ENCODE measurements at places on chromosomes 1 and 21. TPM values are rescaled to one million over a fixed set of nuclear protein-coding genes. Genes with fewer than 3 reads are reported as not detected.

AADACL4 gene
- not detected for total RNA-seq

DNA sequence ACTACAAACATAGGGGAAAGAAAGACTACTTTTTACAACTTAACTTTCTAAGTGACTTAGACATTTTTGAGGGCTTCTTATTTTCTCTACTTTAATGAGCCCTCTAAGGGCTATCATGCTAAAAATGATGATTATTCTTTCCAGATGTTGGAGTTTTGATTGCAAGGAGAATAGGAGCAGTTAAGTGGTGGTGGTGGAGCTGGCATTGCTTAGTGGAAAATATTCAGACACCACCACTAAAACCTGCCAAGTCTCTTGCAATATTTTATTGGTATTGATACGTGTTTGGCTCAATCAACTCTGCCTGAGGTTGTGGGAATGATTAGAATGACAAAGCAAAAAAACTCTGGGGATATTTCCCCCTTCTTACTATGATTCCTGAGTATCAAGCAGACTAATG is 82.6 kb upstream of the PTGFR start:
- no peak for DNase-seq

- DNase-seq, result no peak
Observed at GRCh38 chr1:14939527-14940284, 213.8 kb upstream of the TMEM51 start.

FCRL2 gene
- 0.11 TPM for total RNA-seq

GRCh38 chr21:28928578-28929420 is 63.9 kb downstream of the LTN1 start:
- no peak for DNase-seq

KCNN3 gene
- not detected for total RNA-seq

GNG5 gene
- total RNA-seq, result 23.6 TPM

DNA sequence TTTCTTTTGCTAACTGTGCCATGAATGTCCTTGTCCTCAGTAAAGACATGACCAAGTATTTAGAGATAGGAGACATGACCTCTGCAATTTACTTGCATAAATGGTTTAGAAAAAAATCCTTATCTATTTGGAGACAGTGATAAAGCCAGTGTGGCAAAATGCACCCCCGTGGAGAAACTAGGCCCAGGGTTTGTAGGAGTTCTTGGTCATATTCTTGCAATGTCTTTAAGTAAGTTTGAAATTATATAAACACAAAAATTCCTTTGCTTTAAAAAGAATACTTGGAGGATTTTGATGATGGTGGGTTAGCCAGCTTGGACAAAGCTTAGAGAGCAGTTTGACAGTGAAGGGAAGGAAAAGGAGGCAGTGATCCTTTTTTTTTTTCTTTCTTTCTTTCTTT is 101.9 kb upstream of the SLC45A1 start:
- no peak for DNase-seq

GRCh38 chr1:85124091-85124490 is 75.8 kb upstream of the MCOLN3 start:
- DNase-seq, result no peak

- DNase-seq, result no peak
Observed at GRCh38 chr1:183807549-183808168, 2.7 kb downstream of the RGL1 start.

- no peak for DNase-seq
Observed at GRCh38 chr1:183237046-183237445, 51.0 kb downstream of the LAMC2 start.

DNA sequence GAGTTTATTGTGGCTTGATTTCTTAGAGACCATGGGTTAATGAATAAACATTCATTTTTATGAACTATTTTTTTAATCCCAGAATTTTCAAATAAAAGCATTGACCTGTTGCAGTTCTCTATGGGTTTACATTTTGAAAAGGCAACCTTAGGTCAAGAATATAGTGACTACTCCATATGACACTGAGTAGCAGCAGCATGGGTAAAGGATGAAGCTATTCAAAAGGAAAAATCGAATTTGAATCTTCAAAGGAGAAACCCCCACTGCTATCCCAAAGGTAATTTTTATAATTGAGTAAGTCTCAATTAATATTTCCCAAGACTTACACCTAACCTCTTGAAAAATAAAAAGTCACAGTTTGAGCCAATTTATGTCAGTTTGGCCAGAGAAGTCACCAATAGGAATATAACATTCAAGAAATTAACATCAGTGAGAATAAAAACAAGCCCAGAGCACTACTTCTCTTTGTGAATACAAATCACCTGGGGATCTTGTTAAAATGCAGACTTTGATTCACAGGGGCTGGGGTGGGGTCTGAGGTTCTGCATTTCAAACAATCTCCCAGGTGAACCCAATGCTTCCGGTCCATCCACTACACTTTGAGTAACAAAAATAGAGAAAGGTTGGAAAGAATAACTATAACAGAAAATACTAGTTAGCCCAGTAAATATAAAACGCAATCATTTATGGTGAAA is 39.8 kb downstream of the USP1 start:
- DNase-seq, result no peak

GRCh38 chr1:46687921-46688509 is 16.4 kb downstream of the TEX38 start:
- no peak for DNase-seq

STX12 gene
- total RNA-seq, result 20.3 TPM

- DNase-seq, result no peak
Observed at GRCh38 chr1:162284206-162284955, 92.3 kb downstream of the SPATA46 start.

GRCh38 chr21:14699433-14700407 is 153.6 kb upstream of the SAMSN1 start:
- DNase-seq, result no peak

LCE2A gene
- total RNA-seq, result not detected

DNA sequence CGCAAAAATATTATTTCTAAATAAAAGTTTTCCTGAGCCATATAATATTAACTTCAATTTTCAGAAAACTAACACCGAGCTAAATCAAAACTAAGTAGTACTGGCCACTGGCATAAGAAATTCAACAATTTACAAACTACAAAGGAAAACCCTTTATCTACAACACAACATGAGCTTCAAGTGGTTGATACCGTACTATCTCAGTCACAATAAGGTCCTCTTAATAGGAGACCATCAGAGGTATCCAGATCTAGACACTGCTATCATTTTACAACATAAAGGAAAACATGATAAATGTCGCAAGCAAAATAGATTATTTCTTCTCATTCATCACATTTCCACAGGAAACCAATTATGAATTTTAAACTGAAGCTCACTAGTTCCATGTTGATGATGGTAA is 39.5 kb downstream of the GATAD2B start:
- no peak for DNase-seq

GRCh38 chr1:197170538-197170937 is 24.1 kb upstream of the ASPM start:
- DNase-seq, result no peak

GRCh38 chr1:238252033-238252802 is 361.5 kb upstream of the ZP4 start:
- no peak for DNase-seq

All from CD4-positive, alpha-beta T cell (primary cell).